NCI-H1436 (cell line): ENCODE measurements at places on chromosomes 7 and 10.

DNA sequence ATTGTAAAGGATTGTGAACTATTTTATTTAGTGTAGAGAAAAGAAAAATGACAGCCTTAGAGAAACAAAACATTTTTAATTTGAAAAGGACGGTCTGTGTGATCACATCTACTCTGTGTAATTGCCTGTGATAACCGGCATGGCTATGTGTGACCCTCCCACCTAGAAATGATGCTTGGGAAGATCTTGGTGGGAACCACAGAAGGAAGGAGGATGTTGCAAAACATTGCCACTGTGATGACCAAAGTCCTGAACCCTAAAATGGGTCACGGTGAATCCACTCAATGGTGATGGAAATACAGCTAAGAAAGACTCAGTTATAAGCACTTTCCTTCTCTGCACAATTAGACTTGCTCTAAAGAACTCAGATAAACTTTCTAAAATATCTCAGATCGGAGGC is 221.3 kb upstream of the FRMD4A start:
- DNase-seq: no peak

- DNase-seq: no peak
Measured at GRCh38 chr7:155296006-155296787, 1.5 kb upstream of the INSIG1 start.

DNA sequence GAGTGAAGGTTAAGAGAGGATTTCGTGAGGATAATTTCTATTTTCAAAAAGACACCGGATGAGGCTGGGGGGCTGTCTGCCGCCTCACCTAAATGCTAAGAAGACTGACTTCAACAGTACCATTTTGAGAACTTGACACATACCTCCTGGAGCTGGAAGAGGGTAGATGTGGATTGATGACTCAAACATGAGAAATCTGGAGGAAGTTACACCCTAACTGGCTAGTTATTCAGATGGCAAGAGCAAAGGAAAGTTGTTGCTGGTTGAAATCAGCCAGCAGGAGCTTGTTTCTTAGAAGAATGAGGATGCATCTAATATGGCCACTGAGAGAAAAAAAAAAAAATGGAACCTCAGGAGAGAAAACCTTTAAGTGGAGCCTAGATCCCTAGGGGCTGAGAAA is 76.2 kb upstream of the KIAA1217 start:
- no peak for DNase-seq

DNA sequence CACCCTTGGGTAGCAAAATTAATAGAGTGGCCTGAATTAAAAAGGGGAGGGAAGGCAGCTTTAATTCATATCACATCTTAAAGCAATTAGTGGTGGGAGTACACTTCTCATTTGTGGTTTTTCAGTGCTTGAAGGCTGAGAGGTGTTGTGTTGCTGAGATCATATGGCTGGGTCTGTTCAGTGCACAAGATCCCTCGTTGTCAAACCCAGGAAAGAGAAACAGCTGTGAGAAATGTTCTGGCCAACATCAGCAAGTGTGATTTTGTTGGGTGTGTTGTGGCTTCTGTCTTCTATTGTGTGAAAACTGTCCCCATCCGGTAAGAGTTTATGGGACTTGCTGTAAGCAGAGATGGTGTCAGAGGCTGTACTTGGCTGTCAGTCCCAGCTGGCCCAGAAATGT is 197.9 kb upstream of the BMPER start:
- no peak for DNase-seq

DNA sequence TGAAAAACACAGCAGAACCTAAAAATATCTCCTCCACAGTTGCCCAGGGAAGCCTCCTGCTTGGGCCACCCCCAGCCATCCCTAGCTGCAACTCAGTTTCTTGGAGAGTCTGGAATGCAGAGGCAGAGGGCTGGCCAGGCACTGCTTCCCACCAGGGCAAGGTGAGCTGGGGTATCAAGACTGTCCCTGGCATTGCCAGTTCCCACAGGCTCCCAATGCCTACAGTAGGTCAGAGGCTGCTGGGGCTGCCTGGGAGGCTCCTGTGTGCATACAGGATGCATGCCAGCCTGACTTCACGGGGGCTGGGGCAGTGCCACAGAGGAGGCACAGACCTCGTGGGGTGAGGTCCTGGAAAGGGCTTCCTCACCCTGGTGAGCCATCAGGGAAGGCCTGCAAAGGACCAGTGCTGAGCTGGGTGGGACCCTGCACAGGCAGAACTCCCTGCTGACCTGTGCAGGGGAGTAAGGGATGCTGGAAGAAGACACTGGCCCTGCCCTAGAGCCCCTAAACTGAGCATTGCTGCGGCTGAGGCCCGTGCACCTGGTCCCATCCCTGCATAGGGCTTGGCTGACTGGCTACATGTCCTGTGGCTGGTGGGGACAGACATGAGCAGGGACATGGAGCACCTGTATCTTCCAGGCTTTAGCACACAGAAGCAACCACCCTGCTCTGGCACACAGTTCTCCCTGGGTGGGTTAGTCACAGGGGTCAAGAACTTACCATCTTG is 121.9 kb upstream of the RET start:
- DNase-seq: no peak

GRCh38 chr10:70540089-70540788 is 61.7 kb downstream of the PALD1 start:
- no peak for DNase-seq

DNA sequence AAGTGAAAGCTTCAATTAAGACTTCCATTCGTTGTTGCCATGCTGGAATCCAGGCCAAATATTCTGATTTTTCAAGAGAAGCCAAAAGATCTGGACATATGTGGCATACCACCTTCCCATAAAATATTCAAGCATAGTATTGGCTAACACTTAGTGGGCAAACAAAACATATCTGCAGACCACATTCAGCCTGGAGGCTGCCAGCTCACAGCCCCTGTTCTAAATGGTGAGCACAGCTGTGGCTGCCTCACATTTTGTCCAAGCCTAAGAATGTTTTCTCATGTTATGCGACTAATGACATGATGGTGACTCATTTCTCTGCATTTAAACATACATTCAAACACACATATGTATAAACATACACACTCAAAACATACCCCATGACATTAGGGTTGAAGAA is 10.6 kb upstream of the CALU start:
- no peak for DNase-seq

- DNase-seq: no peak
Measured at GRCh38 chr7:131723926-131724325, 167.5 kb upstream of the PODXL start.
